CD4-positive, alpha-beta T cell treated with Interleukin-17A for 1 hour (primary cell): ENCODE measurements at places on chromosomes 3 and 15.

- peak; percentile 65 for DNase-seq
Measured at GRCh38 chr3:60017631-60018030, 967.8 kb upstream of the CFAP20DC start.

DNA sequence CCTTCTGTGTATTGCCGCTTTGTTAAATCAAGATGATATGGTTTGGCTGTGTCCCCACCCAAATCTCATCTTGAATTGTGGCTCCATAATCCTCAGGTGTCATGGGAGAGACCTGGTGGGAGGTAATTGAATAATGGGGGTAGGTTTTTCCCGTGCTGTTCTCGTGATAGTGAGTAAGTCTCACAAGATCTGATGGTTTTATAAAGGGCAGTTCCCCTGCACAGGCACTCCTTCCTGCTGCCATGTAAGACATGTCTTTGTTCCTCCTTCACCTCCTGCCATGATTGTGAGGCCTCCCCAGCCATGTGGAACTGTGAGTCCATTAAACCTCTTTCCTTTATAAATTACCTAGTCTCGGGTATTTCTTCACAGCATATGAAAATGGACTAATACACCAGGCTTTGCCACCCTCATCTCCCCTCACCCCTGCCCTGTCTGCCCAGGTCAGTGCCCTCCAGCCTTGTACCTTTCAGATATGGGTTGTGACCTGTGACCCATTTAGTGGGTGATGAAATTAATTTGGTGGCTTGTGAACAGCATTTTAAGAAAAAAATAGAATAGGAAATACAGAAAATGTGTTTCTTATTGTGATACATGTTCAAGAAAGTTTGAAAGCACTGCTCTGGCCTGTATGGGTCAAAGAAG is 56.1 kb upstream of the MCF2L2 start:
- no peak for DNase-seq

- peak; percentile 78 for DNase-seq
Measured at GRCh38 chr3:56682462-56683121, 473 bp downstream of the TASOR start.

DNA sequence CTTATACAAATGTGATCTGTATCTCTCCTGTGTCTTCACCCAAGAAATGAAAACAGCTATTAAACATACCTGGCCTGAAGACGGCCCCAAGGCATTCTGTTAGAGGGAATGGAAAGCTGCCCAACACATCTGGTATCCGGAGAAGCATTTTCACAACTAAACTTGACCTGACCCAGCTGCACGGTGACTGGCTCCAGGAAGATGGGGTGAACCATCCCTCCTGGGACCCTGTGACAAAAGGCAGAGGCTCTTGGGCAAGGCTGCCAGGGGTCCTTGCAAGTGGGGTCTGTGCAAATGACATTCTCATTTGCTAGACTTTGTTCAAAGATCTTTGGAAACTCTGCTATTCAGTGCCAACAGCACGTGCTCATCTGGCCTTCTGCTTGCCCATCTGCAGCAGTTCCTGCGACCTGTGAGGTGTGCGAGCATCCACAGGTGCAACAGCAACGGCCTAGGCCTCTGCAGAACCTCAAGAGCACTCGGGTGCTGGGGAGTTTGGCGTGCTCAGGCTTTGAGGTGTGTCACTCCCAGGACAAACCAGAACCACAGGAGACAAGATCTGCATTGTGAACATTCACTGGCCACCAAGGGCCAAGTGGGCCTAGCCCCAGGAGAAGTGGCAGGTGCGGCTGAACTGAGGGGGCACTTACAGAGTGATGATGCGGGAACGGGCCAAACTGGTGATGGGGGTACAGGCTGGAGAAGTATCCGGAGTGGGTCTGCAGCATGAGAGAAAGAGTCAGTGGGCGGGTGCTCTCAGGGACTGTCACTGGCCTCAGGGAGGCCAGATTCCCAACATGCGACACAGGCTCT is 71.8 kb downstream of the SENP2 start:
- no peak for DNase-seq

DNA sequence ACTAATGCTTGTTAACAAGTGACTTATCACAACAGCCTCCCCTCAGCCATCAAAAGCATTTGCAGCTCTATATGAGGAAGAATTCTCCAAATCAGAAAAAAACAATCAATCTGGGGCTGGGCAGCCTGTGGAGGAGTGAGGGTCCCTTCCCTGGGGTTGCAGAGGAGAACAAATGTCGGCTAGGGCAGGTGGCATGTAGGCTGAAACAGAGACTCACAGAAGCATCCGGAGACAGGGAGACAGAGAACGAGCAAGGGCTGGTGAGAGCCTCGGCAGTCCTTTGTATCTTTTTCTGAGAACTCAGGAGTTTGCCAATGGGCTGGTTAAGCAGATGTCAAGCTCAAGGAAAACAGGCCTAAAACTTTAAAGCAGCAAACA is 15.8 kb downstream of the ITGA11 start:
- no peak for DNase-seq

DNA sequence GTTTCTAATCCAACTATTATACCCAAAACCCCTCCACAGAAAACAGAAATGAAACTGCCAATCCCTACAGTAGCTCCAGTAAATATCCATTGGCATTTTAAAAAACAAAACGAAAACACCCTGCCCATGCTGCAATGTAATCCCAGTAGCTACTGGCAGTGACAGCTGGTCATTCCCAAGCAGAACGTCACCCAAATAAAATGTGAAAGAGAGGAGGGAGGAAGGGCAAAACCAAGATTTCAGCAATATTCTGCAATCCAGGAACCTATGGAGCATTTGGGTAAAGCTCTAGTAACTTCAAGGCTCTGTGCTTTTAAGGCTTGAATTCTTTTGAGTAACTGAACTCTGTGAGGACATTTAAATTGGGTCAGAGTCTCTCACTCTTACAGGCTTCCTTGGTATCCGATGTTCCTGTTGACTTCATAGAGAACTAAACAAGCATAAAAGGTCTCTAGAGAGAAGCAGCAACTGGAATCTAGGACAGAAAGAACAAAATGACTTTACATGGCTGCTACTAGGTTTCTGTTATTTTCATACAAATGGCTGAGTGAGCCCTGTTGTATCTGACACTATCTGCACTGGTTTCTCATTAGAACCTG is 136.2 kb downstream of the TNIK start:
- DNase-seq, result no peak
